ENCODE measurements at places on chromosomes 1 and 21.
A peak's percentile ranks its signal among the peaks of the same experiment; 100 is the strongest.

DNA sequence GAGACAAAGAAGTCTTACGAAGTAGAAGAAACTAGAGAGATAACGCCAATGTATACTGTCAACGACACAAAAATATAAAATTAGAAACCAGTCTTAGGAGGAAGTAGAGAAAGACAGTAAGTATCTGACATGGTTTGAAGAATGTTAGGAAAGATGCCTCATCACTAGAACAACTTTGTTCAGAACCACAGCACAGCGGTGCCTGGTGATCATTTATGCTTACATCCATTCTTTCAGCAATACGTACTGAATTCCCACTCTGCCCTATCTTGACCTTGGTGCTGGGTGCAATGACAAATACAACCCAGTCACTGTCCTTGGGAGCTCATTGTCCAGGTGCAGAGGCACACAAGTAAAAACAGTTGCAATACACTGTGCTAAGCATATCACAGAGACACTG is 104.4 kb downstream of the TM2D1 start:
- no peak for DNase-seq

- no peak for DNase-seq
These were observed 80.0 kb downstream of the CAMK2N1 start for GRCh38 chr1:20405893-20406604.

GRCh38 chr1:100035214-100035613 is 65.4 kb downstream of the SLC35A3 start:
- no peak for DNase-seq

DNA sequence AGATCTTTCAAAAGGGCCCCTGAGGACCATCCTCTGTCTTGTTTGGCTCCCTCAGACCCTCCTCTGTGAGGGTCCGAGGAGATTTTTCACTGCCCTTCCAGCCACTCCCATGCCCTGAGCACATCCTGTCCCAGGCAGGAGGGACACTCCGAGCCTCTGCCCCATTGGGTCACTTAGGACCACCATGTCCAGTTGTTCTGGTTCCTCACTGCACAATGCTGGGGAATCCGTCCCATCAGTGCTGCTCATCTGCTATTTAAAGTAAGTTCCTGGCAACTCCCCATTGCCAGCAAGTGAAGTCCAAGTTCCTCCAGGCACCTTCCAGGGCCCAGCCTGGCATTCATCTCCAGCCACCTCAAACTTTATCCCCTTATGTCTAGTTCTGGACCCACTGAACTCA is 117.5 kb upstream of the GRIK3 start:
- no peak for DNase-seq

- DNase-seq, result no peak
These were observed 337.7 kb downstream of the SIPA1L2 start for GRCh38 chr1:232292239-232292638.

DNA sequence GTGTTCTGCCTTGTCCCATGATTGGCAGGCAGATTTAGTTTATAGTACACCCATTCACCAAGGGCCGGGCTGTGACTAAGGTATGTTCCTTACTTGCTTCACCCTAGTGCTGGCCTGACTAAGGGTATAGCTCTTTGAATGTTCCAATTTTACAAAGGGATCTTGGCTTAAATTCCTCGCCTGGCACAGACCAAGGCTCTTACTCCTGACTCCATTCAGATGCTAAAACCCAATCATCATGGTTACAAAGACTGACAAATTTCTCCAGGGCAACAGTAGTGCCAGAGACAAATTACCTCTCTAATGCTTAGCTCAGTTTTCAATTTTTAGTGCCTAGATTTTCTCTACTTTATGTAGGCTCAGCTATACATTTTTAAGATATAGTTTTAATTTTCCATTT is 11.5 kb upstream of the C1orf53 start:
- DNase-seq, result no peak

DNA sequence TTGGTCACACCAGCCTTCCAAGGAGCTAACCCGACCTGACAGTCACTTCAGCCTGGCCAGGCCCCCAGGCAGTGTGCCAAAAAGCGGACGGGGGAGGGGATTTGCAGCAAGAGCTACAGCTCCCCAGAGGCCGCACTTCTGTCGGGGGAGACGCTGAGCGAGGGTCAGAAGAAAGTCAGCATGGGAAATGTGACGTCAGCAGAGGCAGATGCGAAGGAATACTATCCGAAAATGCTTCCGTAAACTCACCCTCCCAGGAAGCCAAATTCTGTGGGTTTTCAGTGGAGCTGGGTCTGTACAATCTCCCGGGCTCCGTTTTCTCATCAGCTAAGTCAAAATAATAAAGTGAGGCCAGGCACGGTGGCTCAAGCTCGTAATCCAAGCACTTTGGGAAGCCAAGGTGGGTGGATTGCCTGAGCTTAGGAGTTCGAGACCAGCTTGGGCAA is 28.5 kb upstream of the ECE1 start:
- DNase-seq, result no peak

- DNase-seq, result no peak
These were observed 17.9 kb downstream of the MTX1 start for GRCh38 chr1:155226188-155226909.

DNA sequence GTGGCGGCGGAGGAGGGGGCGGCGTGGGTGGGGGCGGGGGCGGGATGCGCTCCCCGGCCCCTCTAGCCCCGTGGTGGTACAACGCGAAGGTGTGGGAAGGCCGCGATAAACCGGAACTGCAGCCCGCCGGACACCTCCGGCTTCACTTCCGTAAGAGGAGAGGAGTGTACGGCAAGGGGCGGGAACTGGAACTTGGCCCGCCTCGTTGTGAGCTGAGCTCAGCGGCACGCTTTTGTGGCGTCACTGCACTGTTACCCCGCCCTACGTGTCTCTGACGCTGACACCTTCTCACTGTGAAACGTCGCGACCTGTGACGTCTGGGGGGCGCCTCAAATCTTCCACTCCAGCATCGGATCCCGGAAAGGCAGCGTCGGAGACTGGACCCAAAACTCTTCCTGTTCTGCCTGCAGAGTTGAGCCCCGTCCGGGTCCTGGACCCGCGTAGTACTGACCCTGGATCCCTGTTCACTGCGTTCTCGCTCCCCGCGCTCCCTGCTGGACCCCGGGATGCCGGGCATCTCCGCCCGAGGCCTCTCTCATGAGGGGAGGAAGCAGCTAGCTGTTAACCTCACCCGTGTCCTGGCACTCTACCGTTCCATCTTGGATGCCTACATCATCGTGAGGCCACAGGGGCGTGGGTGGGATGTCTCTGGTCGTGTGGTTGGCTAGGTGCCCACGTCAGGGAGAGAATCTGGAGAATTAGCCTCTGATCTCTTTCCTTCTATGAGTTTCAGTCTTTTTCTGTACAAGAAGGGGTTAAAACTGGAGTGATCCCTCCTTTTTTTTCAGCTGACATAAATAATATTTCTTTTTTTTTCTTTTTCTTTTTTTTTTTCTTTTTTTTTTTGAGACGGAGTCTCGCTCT is at the start of gene ISG20L2:
TSS of gene ISG20L2 (minus strand) at position 168 of the 864 bp plus-strand sequence. CDS start 1,114 bp downstream, outside the sequence.
- DNase-seq, result peak; percentile 86

- no peak for DNase-seq
These were observed 17.2 kb upstream of the PTAFR start for GRCh38 chr1:28193701-28194161.

GRCh38 chr21:24420689-24421088 is 1186.6 kb downstream of the MRPL39 start:
- no peak for DNase-seq

DNA sequence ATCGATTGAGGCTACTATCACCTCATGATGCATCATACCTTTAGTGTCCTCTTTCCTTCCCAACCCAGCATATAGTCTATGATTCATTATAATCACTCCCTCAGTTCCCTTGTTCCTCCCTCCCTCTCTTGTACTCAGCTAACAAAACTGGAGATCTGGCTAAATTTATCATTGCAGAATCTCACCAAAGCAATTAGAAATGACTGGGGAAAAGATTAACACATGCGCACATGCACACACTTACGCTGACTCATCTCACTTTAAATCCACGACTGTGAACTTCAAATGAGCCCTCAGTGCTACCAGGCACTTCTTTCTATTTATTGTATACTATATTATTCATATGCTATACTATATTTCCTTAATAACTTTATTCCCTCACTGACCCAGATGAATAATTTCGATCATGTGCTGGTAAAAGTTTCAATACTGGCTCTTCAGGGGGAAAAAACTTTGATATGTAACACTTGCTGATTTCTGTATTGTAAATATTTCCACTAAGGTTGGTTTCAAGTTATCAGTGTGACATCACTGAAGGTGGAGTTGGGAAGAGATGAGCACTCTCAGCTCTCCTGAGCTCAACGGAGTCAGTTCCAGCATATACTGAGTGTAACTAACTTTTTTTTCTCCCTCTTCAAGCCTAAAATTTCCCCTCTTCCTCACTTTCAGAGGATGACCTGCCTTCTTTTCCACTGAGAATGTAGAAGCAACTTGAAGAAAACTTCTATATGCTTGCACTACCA is 613.7 kb upstream of the B3GALT2 start:
- no peak for DNase-seq

GRCh38 chr1:59720326-59721115 is 94.2 kb upstream of the HOOK1 start:
- no peak for DNase-seq

DNA sequence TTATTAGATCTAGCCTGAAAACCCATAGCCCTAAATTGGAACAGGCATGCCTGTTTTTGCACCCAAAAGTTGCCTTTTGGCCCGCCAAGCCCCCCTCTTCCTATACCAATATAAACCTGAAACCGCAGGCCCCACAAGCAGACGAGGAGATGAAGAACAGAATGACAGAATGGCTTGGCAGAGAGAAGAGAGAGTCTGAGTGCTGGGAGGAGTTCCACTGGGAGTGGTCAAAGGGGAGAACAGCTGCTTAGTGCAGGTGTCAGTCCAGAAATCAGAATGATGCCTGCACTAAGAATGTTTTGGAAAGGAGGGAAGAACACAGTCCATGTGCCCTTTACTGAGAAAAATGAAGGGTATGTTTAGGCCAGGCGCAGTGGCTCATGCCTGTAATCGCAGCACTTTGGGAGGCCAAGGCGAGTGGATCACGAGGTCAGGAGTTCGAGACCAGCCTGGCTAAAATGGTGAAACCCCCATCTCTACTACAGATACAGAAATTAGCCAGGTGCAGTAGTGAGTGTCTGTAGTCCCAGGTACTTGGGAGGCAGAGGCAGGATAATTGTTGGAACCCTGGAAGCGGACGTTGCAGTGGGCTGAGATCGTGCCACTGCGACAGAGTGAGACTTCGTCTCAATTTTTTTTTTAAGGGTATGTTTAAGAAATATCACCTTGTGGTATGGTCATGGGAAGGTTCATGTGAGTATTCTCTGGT is 9.4 kb downstream of the DYRK1A start:
- DNase-seq, result no peak

DNA sequence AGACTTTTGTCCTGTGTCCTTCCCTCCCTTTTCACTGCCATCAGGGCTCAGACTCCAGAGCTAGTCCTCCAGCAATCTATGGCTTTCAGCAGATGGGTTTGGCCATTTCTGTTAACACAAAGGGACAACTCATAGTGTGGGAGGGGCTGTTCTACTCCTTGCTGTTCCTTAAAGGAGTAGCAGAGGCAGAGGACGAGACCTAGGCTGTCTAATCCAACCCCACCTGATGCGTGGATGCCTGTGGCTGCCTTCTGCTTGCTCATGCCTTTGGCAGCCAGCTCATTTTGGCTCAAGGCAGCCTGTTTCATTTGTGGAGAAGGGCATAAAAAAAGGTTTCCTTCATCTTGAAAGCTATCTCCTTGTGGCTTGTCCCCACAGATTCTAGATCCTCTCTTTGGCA is 27.0 kb downstream of the MFSD2A start:
- peak; percentile 65 for DNase-seq

GRCh38 chr1:26322042-26322331 is 4.2 kb downstream of the CD52 start:
- no peak for DNase-seq

GRCh38 chr1:66437136-66437401 is 96.9 kb upstream of the SGIP1 start:
- DNase-seq, result no peak

GRCh38 chr1:77342745-77343144 is 60.9 kb downstream of the AK5 start:
- no peak for DNase-seq

- no peak for DNase-seq
These were observed 34.5 kb upstream of the BCAR3 start for GRCh38 chr1:93716163-93716562.

DNA sequence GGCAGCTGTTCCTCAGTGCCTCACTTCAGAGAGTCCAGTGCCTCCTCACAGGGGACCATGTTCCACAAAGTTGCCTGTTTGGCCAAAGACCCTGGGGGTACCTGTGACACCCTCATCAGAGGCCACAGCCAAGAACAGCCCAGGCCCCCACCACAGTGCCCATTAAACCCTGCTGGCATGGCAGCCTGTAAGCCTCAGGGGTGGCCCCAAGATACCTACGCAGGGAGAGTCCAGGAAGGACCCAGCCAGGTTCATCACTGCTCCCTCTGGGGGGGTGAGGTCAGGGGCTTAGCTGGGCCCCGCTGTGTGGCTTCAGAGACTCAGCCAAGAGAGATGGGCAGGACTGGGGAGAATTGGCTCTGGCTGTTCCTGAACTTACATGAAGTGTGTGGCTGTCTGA is 19.1 kb upstream of the PRDM16 start:
- DNase-seq, result no peak

- no peak for DNase-seq
These were observed 106.3 kb upstream of the LBR start for GRCh38 chr1:225534135-225534534.

- DNase-seq, result no peak
These were observed 146.9 kb downstream of the PDE4B start for GRCh38 chr1:65939636-65940035.

DNA sequence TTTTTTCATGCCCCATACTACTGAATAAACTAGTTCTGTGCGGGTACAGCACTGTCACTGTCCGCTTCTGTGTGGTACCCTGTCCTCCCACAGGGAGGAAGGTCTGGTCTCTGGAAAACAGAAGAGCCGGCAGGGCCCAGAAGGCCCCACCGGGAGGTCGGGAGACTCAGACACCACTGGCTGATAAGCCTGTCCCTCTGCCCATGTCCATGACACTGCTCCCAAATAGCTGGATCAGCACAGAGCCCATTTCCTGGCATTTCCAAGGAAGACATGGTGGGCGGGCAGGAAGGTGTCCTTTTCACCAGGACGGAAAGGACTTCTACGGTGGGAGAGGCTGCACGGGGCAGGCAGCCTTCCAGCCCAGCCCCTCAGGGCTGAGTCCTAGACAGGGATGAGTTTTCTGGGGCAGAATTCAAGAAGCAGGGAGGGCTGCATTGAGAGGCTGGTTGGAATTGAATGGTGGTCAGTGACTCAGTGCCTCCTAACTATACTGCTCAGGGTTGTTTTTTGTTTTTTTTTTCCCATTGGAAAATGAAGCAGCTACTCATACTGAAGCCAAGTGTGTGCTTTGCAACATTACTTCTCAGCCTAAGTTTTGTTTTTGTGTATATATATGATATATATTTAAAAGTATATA is 7.1 kb downstream of the PSRC1 start:
- no peak for DNase-seq
